ENCODE measurements at places on chromosomes 11 and 22.

DNA sequence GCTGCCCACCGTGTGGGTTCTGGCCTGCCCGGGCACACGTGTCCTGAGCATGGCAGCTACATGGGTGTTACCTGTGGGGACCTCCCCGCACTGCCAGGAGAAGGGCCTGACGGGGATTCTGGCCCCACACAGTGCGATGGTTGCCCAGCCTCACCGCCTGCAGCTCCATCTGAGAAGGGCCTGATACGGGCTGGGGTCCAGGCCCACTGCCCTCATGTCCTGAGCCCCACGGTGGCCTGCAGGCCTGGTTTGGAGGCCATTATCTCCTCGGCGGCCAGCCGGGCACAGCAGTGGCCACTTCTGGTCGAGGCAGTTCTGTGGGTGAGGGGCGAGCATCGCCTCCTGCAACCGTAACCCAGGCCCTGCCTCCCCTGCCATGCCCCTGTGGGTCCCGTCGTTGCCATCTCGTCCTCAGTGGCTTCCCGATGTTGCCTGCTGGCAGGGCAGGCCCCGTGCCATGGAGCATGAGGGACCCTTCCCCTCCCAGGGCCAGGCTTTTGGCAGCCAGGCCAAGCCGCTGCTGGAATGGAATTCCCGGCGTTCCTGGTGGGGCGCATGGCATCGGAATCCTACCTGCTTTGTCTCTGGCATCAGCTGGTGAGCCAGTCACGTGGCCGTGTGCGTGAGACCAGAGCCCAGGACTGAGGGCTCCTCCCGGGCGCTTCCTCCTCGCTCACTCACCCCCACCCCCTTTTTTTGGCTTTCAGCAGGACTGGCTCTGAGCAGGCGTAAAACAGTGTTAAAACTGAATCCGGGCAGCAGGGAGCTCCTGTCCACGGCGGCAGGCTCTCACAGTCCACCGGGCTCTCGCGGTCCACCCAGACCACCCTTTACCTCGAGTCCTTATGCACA lies 71.9 kb upstream of the PPARA start:
- DNase-seq = no peak

DNA sequence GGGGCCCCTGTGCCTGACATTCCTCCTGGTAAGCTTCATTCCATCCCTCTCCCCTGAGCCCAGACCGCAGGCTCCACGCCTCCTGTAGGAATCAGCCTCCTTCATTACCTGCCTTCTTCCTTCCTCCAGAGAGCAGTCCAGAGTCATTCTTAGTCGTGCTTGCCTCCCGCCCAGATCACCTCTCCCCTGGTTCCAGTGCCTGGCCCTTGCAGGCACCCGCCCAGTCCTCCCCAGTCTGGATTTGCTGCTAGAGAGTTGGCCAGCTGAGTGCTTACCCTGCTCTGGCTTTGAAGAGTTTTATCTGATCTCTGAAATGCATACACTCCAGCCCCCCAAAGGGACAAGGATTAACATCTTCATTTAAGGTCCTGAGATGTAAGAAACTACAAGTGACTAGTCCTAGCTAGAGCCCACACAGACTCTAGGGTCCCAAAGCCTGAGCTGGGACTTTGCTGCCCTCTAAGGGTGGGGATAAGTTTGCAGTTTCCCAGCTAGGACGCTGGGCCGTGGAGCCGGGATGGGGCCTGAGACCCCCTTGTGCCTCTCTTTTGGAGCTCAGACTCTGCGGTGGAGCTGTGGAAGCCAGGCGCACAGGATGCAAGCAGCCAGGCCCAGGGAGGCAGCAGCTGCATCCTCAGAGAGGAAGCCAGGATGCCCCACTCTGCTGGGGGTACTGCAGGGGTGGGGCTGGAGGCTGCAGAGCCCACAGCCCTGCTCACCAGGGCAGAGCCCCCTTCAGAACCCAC lies 1.6 kb downstream of the NR1H3 start:
- DNase-seq = no peak

- no peak for DNase-seq
These were observed 615 bp downstream of the STT3A start for GRCh38 chr11:125593114-125593820.

DNA sequence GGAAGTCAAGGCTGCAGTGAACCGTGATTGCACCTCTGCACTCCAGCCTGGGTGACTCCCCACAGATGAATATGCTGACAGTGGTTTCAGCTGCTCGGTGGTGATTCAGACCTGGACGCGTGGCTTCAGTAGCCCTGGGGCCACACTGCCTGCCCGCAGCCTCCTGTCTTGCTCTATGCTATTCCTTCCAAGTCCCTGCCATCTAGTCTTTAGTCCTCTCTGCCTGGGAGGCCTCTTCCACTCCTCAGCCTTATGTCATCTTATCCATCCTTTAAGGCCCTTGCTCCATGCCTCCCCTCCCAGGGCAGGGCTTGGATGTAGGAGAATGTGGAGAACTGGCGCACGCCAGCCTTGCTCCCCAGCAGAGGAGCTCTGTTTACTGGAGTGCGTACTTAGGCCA lies 23.0 kb downstream of the YDJC start:
- DNase-seq = no peak

- no peak for DNase-seq
These were observed 39.9 kb upstream of the MYO18B start for GRCh38 chr22:25702040-25702439.

DNA sequence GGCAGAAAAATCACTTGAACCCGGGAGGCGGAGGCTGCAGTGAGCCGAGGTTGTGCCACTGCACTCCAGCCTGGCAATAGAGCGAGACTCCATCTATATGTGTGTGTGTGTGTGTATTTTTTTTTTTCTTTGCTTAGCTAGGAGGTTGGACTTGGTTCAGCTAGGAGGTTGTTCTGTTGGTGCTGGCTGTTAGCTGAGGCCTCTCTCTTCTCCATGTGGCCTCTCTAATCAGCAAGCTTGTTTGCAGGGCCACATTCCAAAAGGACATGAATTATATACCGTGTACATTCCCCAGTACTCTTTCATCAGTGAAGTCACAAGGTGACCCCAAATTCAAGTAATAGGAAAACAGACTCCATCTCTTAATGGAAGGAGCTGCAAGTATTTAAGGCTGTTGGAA lies 67.3 kb upstream of the KCNQ1OT1 start:
- no peak for DNase-seq

DNA sequence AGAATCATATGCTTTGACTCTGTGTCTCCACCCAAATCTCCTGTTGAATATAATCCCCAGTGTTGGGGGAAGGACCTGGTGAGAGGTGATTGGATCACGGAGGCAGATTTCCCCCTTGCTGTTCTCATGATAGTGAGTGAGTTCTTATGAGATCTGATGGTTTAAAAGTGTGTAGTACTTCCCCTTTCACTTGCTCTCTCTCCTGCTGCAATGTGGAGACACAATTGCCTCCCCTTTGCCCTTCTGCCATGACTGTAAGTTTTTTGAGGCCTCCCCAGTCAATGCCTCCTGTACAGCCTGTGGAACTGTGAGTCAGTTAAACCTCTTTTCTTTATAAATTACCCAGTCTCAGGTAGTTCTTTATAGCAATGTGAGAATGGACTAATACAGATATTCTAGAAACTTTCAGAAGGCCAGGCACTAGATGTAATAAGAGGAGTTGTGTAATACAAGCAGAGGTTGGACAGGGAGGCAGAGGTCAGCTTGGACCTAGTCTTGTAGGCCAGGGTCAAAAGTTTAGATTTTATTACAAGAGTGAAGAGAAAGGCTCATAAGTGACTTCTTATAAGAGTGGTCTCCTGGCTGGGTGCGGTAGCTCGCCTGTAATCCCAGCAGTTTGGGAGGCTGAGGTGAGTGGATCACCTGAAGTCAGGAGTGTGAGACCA lies 9.3 kb upstream of the SERPING1 start:
- no peak for DNase-seq

DNA sequence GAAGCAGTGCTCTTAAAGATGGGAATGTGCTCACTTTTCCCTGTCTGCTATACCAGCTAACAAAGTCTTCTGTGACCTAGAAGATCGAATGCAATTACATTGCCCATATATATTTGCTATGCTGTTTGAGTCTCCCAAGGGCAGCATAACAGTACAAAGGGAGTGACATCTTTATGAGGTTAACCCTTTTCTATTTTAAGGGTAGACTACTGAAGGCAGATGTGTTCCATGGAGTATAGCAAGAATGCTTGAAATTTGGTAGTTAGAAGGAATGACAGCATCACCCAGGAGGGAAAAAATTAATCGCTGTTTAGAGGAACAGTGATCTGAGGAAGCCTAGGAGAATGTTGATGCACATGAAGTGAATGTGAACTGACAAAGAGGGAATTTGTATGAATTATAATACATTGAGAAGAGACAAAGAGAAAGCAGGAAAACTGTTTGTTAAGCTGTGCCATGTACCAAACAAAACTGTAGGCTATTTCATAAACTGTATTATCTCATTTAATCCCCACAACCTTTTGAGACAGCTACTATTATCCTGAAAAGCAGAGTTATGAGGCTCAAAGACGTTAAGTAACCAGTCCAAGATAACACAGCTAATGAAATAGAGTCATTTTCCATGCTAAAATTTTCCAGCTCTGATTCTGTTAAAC lies 13.0 kb downstream of the MAML2 start:
- no peak for DNase-seq

DNA sequence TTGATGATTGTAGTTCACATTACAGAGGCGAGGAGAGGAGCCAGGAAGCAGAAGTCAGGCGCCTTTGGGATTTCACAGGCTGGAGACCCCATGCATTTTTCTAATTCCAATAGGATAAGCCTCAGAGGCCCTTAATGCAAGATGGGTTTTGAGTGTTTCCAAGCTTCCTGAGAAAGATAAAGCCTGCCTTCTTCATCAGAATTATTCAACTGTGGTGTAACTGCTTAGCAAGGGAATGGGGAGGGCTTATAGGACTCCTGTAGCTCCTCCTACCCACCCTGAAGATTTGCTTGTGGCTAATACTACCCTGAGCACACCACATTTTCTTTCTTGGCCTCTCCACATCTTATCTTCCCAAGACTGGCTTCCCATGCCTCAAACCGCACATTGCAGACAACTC lies 151.1 kb upstream of the ISX start:
- DNase-seq = no peak

GRCh38 chr11:17813391-17814059 lies 78.9 kb downstream of the KCNC1 start:
- DNase-seq = no peak

- DNase-seq = no peak
These were observed 44.5 kb downstream of the RTN4R start for GRCh38 chr22:20223421-20224255.

- no peak for DNase-seq
These were observed 15.8 kb downstream of the IGLL5 start for GRCh38 chr22:22903355-22903777.

GRCh38 chr11:76747153-76747914 lies 35.8 kb upstream of the TSKU start:
- no peak for DNase-seq

DNA sequence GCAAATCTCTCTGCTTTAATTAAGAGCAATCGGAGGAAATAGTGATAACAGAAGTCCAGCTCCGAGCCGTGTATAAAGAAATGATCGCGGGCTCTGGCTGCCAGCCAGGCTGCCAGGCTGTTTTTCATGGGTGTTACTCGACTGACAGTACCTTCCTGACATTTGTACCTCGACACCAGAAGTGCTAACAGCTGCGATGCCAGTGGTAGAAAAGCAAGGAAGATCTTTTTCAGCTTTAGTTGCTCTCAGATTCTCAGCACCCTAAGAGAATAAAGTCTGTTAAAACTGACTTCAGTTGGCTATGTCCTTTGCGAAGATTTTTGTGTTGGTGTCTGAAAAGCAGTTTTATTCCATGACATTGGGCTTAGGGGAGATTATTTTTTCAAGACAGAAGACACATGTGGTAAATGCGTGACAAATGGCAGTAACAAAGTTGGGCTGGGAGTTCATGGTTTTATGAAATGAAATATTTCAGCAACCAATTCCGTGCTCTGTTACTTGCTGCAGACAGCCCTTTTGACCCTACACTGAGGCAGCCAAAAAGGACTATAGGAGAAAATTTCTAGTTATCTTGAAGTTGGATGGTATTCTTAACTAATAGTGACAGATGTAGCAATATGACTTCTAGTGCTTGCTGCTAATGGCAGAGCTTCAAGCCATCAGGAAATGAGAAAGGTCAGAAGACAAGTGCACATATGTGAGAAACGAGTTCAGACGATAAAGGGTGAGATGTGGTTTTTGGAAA lies 296.2 kb downstream of the CNTN5 start:
- DNase-seq = no peak

GRCh38 chr11:28315440-28315839 lies 207.3 kb downstream of the METTL15 start:
- DNase-seq = no peak

GRCh38 chr11:61172356-61172755 lies 11.1 kb upstream of the VPS37C start:
- DNase-seq = no peak

DNA sequence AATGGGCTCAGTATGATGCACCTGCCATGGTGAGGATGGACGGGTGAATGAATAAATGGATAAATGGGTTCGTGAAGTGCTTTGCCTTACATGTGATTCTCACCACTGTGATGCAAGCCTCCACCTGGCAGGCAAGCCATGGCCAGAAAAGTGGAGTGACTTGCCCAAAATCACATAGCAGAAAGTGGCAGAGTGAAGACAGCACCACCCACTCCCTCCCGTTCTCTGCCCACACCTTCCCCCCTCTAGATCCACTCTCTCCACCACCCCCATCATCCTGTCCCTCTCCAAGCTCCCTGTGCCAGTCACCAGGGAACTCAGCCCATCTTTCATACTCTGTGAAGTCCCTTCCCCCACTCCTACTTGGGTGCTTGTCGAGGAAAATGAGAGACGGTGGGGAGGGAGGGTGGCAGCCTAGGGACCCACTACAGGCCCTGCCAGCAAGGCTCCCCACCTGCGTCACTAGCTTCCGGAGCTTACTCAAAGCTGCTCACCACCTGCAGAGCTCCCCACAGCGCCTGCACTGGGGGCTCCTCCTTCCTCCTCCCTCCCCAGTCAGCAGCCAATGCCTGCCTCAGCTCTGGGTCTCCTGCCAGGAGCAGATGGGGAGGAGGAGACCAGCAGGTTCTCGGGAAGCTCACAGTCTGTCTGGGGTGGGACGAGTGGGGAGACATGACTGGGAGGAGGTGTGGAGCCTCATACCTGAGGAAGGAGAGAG lies 82.3 kb downstream of the PDE2A start:
- no peak for DNase-seq

DNA sequence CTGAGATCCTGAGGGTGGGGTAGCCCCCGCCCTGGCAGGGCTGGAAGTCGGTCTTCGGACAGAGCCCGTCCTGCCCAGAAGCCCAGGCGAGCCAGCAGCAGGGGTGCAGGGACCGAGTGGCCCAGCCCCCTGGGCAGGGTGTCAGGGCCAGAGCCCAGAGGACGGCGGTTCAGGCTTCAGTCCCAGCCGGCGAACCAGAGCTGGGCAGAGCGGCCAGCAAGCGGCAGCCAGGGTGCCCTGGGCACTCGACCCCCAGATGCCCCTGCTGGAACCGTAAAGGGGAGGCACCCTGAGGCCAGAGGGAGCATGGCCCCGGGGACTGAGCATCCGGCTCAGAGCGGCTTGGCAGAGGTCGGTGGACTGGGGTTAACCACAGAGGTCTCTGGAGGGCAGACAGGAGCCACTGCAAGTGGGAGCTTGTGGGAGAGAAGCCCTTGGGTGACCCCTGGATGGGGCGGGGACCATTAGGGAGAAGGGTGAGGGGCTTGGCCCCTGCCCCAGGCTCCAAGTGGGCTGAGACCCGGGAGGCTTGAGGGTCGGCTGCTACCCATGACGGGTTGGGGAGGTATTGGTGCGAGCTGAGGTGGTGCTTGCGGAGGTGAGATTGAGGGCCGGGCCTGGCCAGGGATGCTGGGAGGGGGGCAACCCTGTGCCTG lies 15.9 kb downstream of the LSP1 start:
- no peak for DNase-seq

GRCh38 chr11:101555366-101555765 lies 28.4 kb downstream of the TRPC6 start:
- no peak for DNase-seq
